ENCODE measurements at places on chromosomes 3 and 15.

DNA sequence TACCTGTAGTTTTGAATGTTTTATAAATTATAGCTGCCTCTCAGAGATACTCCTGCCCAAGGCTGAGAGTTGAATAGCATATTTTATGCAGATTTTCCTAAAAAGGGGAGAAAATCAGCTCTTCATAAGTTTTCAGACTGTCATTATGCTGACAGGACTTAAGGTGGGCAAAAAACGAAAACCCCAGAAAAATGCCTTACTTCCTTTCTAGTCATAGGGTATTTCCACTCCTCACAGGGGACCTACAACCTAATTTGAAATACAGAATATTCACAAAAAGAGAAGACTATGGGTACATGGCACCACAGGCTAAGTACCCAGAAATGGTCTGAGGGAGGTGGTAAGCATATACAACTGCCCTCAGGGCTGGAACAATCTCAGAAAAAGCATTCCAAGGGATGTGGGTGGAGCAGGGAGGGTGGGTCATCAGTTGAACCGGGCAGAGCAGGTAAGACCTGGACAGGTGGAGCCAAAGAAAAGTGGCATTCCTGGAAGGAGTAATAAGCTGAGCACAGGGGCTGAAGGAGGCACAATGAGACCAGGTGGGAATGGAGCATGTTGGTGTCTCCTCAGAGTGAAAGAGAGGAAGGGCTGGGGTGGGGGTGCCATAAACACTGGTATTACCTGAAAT is 10.6 kb upstream of the OXSR1 start:
- DNase-seq = no peak

DNA sequence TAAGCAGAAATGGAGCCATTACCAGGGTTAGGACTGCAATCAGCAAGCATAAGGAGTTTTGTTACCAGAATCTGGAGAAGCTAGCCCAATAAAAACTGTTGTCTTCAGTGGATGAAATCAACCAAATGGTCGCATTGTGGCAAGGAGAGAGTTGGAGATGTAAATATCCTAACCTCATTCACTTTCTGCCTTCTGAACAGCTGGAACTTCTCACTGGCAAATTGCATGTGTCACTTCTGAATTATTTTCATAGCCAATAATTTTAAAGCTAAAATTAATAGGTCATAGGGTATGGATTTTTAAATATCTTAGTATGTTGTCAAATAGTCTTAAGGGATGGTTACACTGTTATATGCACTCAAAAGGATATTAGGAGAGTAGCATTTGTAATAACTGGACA is 121.6 kb downstream of the SUCNR1 start:
- no peak for DNase-seq

- no peak for DNase-seq
Measured at GRCh38 chr3:172147113-172147818, 107.9 kb downstream of the FNDC3B start.

DNA sequence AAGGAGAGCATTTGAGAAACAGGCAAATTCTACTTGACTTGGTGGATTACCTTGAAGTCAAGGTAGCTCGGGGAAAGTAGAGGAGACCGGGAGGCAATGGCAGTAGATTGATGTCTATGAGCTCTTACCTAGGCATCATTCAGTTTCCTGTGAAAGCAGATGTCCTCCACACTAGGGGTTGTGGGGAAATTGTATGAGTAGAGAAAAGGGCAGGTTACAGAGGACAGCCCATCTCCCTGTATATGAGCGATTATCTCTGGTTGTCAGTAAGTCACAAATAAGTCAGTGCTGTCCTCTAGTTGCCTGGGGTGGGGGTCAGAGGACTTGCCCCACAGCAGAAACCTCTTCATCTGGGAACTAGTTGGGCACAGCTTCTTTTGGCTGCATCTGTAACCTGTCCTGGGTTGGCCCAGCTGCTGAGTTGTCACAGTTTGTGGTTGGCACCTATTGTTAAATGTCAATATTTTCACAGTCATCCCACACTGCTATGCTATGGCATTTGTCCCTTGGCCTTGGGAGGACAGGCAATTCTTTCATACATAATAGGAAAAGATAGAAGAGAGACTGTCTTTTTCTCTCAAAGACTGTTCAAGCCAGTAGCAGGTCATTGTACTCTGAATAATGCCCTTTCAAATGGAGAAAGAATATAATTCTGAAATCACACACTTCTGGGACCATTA is 53.6 kb upstream of the LRRFIP2 start:
- DNase-seq = no peak

GRCh38 chr3:128854475-128854874 is 24.9 kb upstream of the ACAD9 start:
- no peak for DNase-seq

GRCh38 chr3:167691366-167691765 is 37.6 kb upstream of the WDR49 start:
- DNase-seq = no peak

- DNase-seq = no peak
Measured at GRCh38 chr3:112149136-112149535, 16.1 kb upstream of the GCSAM start.

DNA sequence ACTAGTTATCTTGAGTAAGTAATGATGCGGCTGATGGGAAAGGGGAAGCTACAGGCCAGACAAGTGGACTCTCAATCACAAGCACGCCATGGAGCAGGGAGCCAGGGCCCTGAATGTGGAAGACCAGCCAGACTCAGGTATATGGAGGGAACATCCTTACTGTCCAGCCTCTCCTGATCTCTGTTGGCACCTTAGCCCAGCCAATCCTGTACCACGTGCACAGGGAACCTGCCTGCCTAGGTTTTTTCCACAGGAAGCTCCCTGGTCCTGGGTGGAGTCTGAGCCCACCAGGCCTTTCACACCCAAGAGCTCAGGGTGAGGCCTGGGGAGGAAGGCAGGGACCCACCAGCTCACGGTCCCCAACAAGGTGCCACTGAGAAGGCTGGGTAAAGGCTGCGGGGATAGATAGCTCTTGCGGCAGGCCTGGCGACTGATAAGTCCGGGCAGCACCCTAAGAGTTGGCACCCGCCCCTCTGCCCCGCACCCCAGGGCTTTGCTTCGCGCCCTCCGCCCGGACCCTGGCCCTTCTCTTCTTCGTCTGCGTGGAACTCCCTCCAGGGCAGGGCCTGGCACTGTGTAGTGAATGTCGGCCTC is 933 bp upstream of the APEH start:
- DNase-seq = no peak

- DNase-seq = no peak
Measured at GRCh38 chr3:186790261-186790981, 7.0 kb downstream of the EIF4A2 start.

DNA sequence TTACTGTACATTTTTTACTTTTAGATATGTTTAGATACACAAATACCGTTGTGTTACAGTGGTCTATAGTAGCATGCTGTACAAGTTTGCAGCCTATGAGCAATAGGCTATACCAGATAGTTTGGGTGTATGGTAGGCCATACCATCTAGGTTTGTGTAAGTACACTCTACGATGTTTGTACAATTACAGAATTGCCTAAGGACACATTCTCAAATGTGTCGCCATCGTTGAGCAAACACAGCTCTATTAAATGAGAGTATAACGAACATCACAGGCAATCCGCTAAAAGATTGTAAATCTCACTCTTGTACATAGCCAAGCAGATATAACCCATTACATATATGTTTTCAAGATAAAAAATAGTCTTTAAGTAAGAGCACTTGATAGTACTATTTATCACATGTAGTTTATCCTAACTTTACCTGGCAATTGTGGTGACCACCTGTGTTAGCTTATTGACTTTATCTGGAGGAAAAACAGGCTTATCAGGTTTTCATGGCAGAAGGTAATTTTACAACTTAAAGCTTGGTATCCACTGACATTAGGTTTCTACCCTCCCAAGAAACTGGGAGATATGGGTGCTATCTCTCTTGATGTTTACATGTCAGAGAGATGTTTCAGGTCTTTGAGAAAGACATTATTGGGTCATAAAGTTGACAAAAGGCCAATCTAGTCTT is 898.7 kb downstream of the NSUN3 start:
- DNase-seq = no peak
